ENCODE measurements at places on chromosomes 13 and 19.

DNA sequence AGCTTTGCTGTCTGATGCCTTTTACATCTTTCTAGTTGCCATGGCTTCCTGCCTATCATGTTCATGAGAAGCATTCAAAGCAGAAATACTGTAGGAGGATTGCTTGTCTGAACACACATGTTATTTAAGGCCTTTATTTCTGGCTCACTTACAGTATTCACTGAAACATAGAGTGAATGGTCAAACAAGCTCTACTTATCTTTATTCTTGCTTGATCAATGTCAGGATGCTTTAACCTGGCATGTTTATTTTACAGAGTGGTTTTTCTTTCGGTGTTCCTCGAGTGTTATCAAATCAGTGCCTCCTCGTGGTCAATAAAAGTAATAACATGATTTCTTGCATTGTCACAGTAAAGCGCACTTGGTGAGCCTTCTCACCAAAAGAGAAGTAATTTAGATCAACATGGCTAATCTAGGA, 73.5 kb upstream of the PCDH17 start:
- DNase-seq, result no peak

DNA sequence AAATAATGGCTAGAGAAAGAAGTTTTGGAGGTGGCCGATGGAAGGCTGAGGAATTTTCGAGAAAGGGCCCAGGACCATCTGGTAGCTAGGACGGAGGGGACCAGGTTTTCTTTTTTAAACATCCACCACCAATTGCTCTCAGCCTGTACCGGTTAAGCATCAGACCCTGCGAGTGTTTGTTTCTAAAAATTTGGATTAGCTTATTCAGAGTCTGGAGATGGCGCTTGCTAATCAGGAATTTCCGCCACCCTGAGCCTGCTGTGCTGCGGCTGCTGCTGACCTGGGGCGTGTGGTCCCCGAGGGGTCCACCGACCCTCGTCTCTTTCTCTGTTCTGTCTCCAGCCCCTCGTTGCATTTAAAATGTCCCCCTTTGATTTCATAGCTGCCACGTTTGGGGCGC, 2.0 kb downstream of the UHRF1 start:
- no peak for DNase-seq

- DNase-seq, result no peak
Measured at GRCh38 chr13:41622432-41623429, 165.4 kb downstream of the RGCC start.

- DNase-seq, result peak; percentile 100
Measured at GRCh38 chr19:2543463-2544442, 67.8 kb downstream of the GADD45B start.

DNA sequence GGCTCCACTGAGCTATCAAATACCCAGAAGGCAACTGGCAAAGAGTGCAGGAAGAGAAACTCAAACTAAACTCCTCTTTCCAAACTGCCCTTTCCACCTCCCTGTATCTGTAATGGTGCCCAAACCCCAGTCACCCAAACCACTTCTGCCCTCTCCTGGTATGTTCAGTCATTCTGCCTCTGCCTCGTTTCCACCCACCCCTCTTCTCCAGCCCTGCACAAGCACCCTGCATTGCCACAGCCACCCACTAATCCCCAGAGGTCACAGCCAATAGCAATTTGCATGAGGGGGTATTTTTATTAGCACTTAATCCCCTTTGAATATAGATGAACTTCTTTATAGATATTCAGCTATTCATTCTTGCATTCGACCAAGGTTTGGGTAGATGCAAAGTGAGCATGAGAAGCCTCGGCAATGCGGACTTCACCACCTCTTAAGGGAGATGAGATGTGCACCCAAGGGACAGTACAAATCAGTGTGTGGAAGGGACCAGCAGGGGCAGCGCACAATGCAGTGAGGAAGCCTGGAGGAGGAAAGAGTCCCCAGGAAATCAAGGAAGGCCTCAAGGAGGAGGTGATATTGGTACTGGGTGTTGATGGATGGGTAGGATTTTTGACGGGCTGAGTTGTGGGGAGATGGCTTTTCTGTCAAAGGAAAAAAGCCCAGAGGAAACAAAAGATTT, 12.4 kb downstream of the TMEM272 start:
- DNase-seq, result peak; percentile 57

Data from islet precursor cell (in vitro differentiated cells).